ENCODE measurements at places on chromosomes 3 and 15.

- DNase-seq, result no peak
Observed at GRCh38 chr15:73540161-73540560, 93.0 kb downstream of the NPTN start.

DNA sequence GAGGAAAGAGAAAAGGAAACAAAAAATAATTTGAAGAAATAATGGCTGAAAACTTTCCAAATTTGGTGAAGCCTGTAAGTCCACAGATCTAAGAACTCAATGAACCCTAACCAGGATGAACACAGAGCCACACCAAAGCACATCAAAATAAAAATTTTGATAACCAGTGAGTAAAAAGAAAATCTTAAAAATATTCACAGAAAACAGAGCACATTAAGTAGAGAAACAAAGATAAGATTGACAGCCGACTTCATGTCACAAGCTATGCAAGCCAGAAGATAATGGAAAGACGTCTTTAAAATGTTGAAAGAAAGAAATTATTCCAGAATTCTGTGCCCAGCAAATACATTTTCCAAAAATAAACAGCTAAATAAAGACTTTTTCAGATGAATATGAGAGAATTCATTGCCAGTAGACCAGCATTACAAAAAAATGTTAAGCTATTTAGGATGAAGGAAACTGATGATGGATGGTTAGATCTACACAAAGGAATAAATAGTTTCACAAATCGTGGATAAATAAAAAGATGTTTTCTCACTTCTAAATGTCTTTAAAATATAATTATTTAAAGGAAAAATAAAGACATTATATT, 140.2 kb upstream of the SKOR1 start:
- no peak for DNase-seq

DNA sequence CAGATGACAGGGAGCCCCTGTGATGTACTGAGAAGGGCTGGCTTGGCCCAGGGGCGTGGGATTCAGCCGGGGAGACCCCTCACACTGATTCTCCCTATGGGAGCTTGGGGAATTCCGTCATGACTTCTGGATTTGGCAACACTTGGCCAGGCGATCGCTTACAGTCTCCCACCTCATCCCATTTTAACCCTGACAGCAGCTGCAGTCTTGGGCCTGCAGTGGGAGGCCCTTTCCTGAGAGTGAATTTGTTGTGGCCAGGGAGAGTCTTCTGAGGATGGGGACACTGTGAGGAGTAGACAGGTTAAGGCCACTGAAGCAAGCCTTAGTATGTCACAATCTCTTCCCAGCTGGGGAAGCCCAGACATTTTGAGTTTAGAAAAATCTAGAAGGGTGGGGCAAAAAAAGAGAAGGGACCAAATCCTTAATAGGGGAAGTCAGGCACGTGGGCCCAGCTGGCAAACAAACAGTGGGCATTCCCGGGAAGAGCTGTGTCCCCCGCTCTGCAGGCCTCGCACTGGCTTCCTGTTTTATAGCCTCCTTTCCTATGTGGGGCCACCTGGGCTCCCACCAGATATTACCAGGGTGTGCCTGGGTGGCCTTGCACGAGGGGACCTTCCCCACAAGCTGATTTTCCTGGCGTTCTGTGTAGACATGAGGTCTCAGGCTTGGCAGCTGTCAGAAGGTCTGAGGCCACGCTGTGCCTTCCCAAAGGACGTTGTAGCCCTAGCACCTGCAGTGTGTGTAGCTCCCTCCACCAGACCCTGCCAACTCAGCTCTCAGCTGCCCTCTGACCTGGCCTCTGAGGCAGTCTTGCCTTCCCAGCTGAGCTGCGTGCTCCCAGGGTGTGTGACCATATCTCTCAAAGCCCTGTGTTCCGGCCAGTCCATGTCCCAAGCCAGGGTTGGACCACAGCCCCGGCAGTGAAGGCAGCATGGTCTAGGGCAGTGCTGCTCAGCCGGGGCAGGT, 64.5 kb downstream of the FEM1B start:
- DNase-seq, result no peak

DNA sequence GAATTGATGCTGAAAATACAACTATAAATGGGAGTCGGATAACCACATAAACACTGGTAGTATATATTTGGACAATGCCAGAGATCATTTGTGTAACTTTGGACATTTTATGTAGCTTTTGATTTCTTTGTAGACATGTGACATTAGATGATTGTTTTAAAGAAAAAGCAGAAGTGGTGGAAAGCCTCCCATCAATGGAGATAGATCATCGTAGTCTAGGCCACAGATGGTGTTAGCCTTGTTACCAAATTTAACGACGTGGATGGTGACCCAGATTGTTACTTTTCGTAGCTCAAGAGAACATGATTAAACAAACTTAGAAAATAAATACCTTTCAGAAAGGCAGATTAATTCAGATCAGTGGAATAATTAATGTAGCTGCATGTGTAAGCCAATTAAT, 8.8 kb downstream of the CACNA1D start:
- no peak for DNase-seq

DNA sequence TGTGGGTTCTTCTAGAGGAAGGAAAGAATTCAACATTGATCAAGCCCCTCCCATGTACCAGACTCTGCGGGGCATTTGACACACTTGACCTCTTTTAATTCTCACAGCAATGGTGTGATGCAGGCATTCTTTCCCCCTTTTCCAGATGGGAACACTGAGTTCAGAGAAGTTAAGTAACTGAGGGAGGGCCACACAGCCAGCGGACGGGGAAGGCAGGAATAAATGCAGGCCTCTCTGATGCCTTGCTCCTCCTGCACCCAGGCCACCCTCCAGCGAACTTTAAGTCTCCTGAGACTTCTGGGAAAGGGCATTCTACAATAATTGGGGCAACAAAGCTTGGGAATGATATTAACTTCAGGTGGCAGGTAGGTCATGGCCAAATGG, 227.4 kb downstream of the UACA start:
- DNase-seq, result no peak

GRCh38 chr3:44974416-44974815, 1.6 kb downstream of the ZDHHC3 start:
- no peak for DNase-seq

Data from GM12878 (cell line).